ENCODE measurements at places on chromosomes 12 and 14.

DNA sequence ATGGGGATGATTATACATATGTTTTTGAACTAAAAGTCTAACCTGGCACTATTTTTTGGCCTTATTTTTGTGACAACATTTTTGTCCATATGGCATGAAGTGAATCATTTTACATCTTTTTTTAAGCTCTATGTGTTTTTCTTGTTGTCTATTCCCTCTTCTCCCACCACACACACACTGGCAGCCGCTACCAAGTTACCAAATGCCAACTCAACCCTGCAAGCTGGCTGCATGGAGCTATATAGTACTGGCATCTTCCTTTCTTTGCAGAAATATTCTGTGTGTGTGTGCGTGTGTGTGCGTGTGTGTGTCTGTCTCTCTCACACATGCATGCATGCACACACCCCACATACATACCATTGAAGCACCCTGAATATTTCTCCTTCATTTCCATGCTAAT, 278.9 kb upstream of the SOX5 start:
- DNase-seq = no peak

- no peak for DNase-seq
Measured at GRCh38 chr12:114681116-114681871, 2.7 kb downstream of the TBX3 start.

DNA sequence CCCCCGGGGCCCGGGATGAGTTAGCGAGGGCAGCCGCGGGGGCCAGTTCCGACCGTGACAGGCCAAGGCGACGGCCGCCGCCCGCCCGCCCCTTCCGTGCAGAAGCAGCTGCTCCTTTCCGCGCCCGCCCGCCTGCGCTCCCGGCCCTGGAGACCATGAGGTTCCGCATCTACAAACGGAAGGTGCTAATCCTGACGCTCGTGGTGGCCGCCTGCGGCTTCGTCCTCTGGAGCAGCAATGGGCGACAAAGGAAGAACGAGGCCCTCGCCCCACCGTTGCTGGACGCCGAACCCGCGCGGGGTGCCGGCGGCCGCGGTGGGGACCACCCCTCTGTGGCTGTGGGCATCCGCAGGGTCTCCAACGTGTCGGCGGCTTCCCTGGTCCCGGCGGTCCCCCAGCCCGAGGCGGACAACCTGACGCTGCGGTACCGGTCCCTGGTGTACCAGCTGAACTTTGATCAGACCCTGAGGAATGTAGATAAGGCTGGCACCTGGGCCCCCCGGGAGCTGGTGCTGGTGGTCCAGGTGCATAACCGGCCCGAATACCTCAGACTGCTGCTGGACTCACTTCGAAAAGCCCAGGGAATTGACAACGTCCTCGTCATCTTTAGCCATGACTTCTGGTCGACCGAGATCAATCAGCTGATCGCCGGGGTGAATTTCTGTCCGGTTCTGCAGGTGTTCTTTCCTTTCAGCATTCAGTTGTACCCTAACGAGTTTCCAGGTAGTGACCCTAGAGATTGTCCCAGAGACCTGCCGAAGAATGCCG, 699 bp downstream of the MGAT2 start:
- no peak for DNase-seq

- DNase-seq = no peak
Measured at GRCh38 chr14:100142073-100143040, 17.1 kb downstream of the DEGS2 start.
